ENCODE measurements at places on chromosomes 2 and 18.
A peak's percentile ranks its signal among the peaks of the same experiment; 100 is the strongest.

GRCh38 chr18:55627007-55627406 is 39.0 kb upstream of the TCF4 start:
- no peak for DNase-seq

DNA sequence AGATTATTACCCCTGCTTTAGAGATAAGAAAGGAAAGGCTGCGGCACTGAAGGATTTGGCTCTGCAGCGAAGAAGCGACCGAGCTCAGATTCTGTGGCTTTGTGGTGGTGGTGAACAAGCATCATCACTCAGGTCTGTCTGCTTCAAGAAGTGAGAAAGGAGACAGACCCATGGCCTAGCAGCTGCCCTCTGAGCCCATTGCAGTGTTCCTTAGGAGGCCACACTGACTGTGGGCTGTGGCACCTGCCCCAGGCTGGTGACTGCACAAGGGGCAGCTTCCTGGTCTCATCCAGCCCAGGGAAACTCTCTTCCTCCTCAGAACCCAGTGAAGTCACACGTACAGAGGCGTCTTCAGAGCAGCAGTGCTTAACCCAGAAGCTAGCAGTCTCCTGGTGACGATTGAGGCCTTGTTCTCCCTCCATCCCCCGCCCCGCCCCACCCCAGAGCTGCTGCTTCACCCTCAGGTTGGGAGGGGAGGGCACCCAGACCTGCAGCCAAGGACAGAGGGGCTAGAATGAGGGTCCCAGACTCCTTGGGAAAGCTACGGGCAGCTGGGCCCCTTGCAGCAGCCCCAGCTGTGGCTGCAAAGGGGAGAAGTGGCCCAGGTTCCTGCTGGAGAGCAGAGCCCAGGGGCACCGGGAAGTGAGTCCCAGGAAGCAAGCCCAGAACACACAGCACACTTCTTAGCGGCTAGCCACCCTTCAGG is 22.2 kb downstream of the BIN1 start:
- DNase-seq, result no peak

DNA sequence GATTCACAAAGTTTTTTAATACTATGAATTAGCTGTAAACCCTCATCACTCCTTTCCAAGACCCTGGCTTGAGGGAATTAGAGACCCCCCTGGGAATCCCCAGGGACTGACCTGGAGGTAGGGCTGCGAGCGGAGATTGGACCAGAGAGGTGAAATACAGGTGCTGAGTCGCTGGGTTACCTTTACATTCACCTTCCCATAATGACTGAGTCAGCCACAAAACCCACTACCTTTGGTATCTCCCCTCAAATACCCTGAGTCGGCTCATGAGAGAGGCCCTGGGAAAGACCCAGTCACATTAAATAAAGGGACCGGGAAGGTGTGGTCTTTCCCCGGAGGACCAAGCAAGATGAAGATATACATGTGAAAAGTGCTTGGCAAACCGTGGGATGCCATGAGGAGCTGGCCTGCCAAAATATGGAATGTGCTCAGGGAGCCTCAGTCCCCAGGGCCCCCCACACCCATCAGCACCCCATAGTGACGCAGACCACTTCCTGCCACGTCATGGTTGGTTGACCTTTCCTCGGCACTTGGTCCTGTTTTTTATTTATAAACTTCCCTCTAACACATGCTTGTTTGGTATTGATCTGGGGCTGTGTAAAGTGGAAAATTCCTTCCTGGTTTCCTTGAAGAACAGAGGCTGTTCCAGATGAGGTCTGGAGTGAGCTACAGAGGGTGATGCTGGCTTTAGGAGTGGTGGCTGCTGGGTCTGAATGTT is 51.4 kb downstream of the IL1RL2 start:
- no peak for DNase-seq

GRCh38 chr2:109164739-109165221 is 35.8 kb downstream of the SH3RF3 start:
- DNase-seq, result no peak

DNA sequence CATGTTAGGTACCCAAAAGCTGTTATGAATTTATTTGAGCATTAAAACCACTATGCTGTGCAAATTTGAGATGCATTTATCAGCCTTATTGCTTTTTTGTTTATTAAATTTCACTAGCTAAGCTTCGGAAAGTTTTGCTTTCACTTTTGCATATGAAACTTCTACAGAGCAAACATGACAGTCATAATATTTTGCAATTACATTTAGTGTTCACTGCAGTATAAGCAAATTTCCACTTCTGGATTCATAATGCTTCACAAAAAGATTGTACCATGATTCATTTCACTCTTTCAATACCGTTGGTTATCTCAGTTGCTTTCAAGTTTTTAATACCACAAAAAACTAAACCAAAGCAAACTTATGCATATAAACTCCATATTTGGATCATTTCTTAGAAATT is 228.7 kb upstream of the SLC8A1 start:
- peak; percentile 3 for DNase-seq

All from bronchial epithelial cell (primary cell).